ENCODE measurements at places on chromosomes 7 and 10.

- no peak for DNase-seq
These were observed 39.5 kb downstream of the PKD1L1 start for GRCh38 chr7:47908720-47909119.

DNA sequence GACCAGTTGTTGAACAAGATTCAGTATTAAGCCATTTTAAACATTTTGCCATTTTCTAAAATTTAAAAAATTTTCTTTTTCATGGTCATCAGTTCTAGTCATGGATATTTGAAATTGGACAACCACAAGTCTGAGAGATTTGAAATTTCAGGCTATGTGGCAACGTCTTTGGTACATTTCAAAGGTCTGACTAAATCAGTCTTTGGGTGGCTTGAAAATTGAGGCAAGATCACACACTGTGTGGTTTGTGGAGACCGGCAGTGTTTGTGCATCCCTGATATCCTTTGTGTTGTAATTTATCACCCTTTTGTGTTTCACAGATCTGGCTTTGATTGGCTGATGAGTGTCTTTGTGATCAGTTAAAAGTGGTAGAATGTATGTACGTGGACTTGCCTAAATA, 35.7 kb downstream of the CCAR1 start:
- DNase-seq = no peak

- no peak for DNase-seq
These were observed 1.7 kb downstream of the CCSER2 start for GRCh38 chr10:84329986-84330651.

GRCh38 chr7:130374507-130374906, 5.8 kb upstream of the CPA1 start:
- no peak for DNase-seq

DNA sequence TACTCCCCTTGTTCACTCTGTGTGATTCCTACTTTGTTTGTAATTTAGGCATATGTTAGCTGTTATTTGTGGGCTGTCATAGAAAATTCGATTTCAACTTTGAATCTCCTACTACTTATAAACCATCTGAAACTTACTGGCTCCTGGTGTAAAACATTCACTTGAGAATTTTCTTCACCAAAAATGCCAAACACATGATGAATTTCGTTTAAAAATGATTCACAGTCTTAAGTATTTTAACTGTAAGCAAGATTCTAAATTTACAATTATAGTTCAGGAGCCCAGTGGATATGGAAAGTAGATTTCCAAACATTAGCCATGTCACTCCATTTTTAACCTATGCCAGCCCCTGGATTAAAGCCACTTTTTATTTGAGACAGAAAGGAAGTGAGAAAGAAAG, 3.1 kb downstream of the CPED1 start:
- DNase-seq = no peak

- DNase-seq = no peak
These were observed 307.7 kb upstream of the NFE2L3 start for GRCh38 chr7:25844102-25844870.

DNA sequence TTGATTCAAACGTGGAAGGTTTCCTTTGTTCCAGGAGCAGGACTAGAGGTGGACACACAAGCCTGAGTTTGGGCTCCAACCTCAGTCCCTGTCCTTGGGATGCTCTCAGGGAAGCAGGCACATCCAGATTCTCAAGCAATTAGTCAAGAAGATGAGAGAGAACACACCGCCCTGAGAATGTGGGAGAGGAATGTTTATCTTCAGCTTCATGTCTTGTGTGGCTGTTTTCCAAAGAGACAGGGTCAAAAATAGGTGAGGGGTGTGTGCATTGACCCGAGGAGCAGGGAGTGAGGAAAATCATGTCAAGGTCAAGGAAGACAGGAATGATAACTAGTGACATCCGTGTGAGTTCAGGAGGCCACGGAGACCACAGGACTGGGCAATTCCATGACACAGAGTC, 472.2 kb upstream of the C7orf33 start:
- no peak for DNase-seq

DNA sequence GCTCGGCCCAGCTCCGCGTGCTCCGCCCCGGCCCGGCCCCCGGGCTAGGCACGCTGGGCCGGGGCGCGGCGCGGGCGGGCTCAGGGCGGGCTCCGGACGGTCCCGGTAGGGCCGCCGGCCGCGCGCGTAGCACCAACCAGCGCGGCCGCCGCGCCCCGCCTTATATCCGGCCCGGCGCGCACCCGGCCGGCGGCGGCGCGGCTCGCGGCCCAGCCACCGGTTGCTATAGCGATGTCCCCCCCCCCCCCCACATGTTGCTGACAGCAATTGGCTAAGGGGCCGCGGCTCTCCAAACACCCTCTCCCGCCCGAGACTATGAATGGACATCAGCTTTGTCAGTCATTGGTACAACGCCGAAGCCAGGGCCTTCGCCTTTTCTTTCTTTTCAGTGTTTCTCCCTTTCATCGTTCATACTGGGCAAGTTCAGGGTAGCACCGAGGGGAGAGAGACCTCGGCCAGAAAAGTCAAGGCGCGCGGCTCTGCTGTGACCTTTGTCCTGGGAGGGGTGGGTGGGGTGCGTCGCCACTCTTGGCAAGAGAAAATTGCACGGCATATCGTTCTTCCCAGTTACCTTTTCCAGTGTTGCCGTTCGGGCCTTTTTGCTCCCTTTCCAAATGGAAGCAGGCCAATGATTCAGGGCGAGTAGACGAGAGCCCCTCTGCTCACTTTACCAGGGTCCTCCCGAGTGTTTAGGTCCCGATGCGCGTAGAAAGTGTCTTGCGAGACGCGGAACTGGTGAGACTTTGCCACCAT, 354.2 kb downstream of the DNAJB6 start:
- DNase-seq = no peak

- DNase-seq = peak; percentile 22
These were observed 15.6 kb upstream of the PPIF start for GRCh38 chr10:79331709-79332108.
